ENCODE measurements at places on chromosomes 5 and 9. TPM values are rescaled to one million over a fixed set of nuclear protein-coding genes. Genes with fewer than 3 reads are reported as not detected.

- no peak for DNase-seq
Observed at GRCh38 chr9:137255448-137256114, 454 bp downstream of the NELFB start.

DNA sequence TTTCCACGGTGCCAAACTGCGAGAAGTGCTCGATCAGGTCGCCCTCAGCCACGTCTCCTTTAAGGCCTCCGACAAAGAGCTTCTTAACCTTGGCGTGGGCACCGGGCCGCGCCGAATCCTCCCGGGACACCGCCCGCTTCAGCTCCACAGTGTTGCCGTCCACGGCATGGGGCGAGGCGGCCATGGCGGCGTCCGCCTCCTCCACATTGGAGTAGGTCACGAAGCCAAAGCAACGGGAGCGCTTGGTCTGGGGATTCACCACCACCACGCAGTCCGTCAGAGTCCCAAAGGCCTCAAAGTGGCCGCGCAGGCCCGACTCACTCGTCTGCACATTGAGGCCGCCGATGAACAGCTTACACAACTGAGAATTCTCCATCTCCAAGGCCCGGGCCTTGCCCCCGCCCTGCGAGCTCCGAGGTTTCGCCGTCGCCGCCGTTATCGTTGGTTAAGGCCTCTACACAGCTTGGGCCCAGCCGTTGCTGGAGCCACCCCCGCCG is 424 bp downstream of the HNRNPA0 start:
- no peak for DNase-seq

DNA sequence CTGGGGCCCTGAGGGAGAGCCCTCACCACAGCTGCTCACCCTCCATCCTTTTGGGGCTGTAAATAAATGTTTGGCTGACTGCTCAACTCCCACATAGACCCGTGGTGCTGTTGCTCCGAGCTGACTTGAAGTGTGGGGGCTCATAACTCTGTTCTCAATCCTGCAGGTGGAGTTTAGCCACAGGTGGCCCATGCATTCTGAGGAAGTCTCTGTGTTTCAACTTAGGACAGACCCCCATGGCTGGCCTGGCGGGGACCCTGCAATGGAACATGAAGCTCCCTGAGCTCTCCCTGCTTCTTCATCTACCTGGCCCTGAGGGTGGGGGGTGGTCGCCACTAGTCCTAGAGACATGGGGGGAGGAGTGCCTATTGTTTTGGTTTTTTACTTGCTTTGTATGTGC is 19.7 kb downstream of the NDUFS6 start:
- no peak for DNase-seq

- no peak for DNase-seq
Observed at GRCh38 chr9:134408389-134408788, 82.1 kb downstream of the RXRA start.

GRCh38 chr5:6350277-6351090 is 27.9 kb downstream of the MED10 start:
- DNase-seq, result no peak

KCNN2 gene
- not detected for total RNA-seq

PTGES gene
- 17.2 TPM for total RNA-seq

TMEM174 gene
- not detected for total RNA-seq

MRPS27 gene
- 113 TPM for total RNA-seq
